ENCODE measurements at places on chromosomes 5 and 9.

- peak; percentile 56 for DNase-seq
Observed at GRCh38 chr9:27033815-27034403, 28.4 kb upstream of the LRRC19 start.

- DNase-seq, result no peak
Observed at GRCh38 chr5:128228521-128228920, 145.0 kb downstream of the SLC12A2 start.

DNA sequence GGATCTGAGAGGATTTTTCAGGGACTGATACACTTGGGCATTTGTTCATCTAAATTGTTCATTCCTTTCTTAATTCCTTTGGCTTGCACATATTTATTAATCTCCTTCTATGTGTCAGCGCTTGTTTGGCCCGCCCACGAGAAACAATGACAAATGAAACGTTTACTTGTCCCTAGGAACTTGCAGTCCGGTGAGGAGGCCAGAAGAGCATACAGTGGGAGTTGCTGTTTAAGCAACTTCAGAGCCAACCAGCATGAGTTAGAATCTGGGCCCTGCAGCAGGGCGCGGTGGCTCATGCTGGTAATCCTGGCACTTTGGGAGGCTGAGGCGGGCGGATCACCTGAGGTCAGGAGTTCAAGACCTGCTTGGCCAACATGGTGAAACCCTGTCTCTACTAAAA, 18.8 kb downstream of the FBXL7 start:
- no peak for DNase-seq

GRCh38 chr5:173888473-173889131, 453 bp downstream of the CPEB4 start:
- DNase-seq, result no peak

- no peak for DNase-seq
Observed at GRCh38 chr5:68367287-68367686, 151.7 kb downstream of the PIK3R1 start.

- DNase-seq, result no peak
Observed at GRCh38 chr5:130227699-130228098, 323.4 kb downstream of the CHSY3 start.

- no peak for DNase-seq
Observed at GRCh38 chr9:91882627-91883026, 67.4 kb downstream of the ROR2 start.

DNA sequence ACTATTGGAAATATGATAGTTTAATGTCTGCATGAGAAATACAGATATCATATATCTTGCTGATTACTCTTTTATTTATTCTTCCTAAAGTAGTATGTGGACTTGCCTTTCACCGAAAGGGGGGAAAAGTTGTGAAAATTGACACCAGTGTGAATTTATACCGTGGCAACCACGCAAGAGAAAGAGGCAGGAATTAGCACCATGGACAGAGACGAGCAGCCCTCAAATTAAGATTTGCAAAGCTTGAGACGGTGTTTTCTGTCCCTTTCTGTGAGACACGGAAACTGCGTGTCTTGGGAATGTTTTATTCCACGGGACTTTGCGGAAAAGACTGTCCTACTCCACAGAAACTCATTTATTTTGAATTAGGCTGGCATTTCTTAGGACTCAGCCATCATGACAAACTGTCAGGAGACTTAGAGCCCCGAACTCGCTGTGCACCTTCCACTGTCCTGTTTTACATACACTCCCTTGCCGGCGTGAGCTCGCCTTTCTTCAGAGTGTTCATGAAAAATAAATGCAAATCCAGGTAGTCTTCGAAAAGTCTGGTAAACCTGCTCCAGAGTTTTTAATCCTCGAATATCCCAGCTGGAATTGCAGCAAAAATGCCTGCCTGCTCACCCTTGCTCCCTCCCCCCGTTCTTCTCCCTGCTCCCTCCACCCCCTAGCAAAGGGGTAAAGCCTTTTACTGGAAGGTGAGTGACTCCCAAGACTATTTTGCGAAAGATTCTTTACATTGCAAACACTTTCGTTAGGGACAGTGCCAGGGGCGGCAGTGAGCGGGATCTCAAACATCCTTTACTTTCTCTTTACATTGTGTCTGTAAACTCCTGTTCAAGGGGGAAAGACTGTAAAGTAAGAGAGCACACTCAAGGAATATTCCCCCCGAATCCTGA, 3.8 kb upstream of the ELAVL2 start:
- no peak for DNase-seq

DNA sequence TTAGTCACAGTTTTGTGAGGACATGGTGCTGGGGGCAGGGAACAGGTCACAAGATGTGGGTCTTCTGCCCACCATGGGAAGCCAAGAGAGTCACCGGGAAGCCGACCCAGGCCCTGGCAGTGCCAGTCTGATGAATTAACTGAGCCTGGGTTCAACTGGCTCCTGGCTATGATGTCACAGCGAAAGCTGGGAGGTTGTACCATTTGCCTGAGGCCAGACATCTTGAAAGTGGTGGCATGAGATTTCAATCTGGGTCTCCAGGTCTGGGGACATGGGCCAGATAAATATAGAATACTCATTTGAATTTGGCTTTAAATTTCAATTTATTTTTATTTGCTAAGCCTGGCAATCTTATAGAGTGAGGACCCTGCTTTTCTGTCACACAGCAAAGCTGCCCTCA, 280.9 kb downstream of the NSG2 start:
- no peak for DNase-seq

GRCh38 chr5:125610892-125611291, 812.3 kb upstream of the GRAMD2B start:
- no peak for DNase-seq

GRCh38 chr5:43485406-43485805, 1.7 kb upstream of the TMEM267 start:
- no peak for DNase-seq

DNA sequence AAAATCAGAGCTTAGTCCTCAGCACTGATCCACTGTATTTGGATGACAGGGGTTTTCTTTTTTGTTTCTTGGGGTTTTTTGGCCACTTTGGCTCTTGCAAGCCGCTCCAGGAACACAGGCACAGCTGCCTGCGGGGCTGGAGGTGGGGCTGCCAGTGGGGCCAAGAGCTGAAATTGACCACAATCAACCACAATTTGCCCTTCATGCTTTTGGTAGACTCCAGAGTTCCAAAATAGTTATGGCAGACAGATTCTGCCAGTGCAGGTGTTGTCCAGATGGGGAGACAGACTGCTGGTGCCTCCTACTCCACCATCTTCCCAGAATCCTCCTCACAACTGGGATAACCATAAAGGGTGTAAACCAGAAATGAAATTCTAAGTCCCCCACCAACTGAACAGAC, 36.5 kb downstream of the PLEKHG4B start:
- DNase-seq, result no peak

DNA sequence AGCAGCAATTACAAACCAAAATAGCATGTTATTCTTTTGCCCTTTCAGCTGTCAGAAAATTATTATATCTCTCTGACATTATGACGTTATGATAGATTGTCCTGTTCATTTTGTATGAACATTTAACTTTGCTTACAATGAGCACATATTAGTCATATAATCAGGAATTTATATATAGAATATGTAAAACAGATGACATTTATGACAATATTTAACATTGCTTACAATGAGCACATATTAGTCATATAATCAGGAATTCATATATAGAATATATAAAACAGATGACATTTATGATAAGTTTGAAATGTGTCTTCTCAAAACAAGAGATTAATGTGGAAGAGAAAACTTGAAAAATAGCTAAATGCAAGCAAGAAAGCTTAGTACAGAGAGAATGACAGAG, 1180.2 kb downstream of the CDH12 start:
- no peak for DNase-seq

- DNase-seq, result no peak
Observed at GRCh38 chr5:153187503-153187902, 303.0 kb upstream of the GRIA1 start.

- DNase-seq, result no peak
Observed at GRCh38 chr5:8650186-8650585, 781.2 kb downstream of the MTRR start.

- DNase-seq, result no peak
Observed at GRCh38 chr5:157189223-157189622, 8.6 kb downstream of the ITK start.

GRCh38 chr9:98993570-98993945, 49.9 kb downstream of the COL15A1 start:
- DNase-seq, result peak; percentile 52

GRCh38 chr9:117411547-117411946, 3.3 kb downstream of the ASTN2 start:
- DNase-seq, result no peak

DNA sequence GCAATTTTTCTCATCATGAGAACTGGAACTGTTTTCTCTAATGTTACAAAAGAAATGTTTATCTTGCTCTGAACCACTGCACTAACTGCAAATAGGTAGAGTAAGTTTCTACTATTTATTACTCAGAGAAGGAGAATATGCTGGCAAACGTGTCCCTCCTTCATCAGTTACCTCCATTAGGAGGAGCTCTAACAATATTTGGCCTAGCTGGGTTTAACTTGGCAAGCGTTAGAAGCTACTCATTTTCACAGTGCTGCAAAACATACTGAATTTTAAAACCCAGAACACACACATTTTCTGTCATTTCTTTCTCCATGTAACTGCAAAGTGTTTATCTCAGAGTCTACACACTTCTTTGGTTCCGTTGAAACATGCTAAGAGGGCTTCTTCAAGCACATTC, 101.0 kb upstream of the GABRG2 start:
- no peak for DNase-seq

DNA sequence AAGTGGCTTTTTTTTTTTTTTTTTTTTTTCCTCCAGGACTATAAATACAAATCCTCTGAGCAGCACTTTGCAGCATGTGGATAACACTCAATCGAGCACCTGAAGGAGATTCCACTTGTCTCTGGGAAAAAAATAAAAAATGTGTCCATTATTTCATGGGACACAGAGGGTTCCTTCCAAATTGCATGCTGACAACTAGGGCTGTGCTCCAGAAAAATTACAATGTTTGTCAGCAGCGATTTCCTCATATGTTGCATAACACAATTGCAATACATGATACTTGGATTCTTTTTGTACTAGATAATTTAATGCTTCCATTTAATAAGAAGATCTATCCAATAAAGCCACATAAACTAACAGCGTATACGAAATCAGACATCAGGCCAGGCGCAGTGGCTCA, 84.4 kb downstream of the CDH18 start:
- DNase-seq, result no peak

- DNase-seq, result no peak
Observed at GRCh38 chr5:58399951-58400350, 59.9 kb downstream of the PLK2 start.

GRCh38 chr9:3136686-3137346, 292.9 kb upstream of the PUM3 start:
- DNase-seq, result no peak

- DNase-seq, result no peak
Observed at GRCh38 chr5:132814503-132815294, 1.6 kb downstream of the SOWAHA start.

DNA sequence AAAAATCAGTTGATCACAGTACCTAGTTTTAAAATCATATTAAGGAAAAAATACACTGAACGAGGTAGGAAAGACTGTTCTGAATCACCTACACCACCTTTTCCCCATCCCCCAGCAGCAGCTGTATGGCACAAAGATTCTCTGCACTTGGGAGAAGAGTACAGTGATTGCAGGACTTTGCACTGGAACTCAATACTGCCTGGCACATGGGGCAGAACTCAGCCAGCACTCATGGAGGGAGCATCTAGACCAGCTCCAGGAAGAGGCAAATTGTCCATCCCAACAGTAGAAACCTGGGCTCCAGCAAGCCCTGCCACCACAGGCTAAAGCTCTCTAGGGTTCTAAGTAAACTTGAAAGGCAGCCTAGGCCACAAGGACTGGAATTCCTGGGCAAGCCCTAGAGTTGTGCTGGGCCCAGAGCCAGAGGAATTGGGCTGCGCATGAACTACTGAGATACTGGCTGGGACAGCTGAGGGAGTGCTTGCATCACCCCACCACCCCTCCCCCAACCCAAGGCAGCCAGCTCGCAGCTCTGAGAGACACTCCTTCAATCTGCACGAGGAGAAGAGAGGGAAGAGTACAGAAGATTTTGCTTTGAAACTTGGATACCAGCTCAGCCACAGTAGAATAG, 654.4 kb upstream of the CDH6 start:
- DNase-seq, result no peak

DNA sequence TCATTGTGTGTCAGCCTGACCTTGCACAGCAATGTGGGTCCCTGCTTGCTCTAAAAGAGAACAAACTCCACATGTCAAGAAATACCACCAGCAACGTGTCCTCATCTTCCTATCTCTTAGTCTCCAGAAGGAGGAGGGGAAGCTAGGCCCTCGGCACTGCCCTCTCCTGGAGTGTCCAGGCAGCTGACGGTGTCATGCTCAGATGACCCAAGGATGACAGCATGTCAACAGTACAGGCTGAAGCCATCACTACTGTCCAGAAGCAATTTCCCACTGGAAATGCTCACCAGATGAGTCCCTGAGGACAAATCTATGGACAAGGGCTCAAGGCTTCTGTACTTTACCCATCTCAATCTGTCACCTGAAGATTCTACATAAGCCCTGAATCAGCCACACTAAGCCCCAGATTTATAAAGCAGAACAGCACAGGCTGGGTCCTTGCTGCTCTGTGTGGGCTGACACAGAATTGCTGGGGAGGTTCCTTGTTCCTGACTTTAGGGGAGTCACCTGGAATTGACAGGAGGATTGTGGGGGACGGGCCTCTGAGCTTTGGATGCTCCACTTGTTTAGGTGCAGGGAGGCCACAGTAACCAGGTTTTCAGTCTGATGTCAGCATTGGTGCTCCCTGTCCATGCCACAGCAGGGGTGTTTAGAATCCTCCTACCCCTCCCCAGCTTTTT, 210.2 kb downstream of the DAB2IP start:
- DNase-seq, result no peak

DNA sequence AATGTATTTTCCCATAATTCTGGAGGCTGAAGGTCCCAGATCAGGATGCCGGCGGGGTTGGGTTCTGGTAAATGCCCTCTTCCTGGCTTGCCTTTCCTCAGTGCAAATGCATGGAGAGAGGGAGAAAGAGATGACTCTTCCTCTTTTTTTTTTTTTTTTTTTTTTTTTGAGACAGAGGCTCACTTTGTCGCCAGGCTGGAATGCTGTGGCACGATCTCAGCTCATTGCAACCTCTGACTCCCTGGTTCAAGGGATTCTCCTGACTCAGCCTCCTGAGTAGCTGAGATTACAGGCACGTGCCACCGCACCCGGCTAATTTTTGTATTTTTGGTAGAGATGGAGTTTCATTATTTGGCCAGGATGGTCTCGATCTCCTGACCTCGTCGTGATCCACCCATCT, 300.0 kb upstream of the TAS2R1 start:
- DNase-seq, result no peak

DNA sequence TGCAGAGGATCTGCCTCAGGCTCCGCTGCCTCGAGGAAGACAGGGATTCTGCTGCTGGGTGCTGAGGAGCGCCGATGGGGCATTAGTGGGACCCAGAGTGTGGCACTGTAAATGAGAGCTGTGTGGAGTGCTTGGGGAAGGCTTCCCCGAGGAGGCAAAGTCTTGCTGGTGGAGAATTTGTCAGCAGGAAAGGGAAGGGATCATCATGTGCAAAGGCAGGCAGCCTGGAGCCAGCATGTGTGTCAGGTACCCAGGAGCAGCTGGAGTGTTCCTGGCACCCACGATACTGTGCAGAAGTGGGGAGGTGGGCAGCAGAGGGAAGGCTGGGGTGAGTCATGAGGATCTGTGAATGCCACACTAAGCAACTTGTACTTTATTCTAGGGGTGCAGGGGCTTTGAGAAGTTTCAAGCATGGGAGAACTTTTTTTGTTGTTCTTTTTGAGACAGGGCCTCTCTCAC, 12.3 kb downstream of the B4GALT7 start:
- no peak for DNase-seq
